Ascending aorta (tissue), 2 donors: ENCODE measurements at places on chromosomes 2 and 18. TPM values are rescaled to one million over a fixed set of nuclear protein-coding genes. Genes with fewer than 3 reads are reported as not detected.
A peak's percentile ranks its signal among the peaks of the same experiment; 100 is the strongest.

DNA sequence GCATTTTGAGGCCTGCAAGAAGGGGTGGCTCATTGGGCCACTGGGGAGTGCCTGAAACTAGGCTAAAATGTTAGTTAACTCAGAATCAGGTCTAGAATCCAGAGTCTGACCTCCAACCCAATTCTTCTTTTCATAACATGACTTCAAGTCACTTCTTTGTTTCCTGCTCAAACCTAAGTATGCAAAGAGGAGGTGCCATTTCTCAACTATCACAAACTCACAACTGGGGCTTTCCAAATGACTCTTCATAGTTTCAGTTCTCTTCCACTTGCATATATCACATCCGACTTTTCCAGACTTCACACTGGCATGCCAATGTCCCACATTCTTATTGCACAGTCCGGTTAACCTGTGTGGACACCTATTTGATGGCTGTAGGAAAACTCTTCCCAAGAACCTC is 211.6 kb downstream of the TCF4 start:
- H3K4me3 ChIP-seq, result no peak overlapping the region
- H3K4me1 ChIP-seq, result no peaks in the 10 kb centered on the region
- DNase-seq, result no peak
- H3K27ac ChIP-seq, result no peak overlapping the region
- H3K27me3 ChIP-seq, result no peaks in the 10 kb centered on the region

- H3K36me3 ChIP-seq, result peaks cover 5% of the 10 kb centered on the region
- no peaks in the 10 kb centered on the region for H3K27me3 ChIP-seq
- no peak overlapping the region for H3K4me3 ChIP-seq
- DNase-seq, result no peak
- peaks cover 2% of the 10 kb centered on the region for H3K4me1 ChIP-seq
- no peak overlapping the region for H3K27ac ChIP-seq
Measured at GRCh38 chr18:46894124-46894523, 23.2 kb downstream of the PIAS2 start.

DNA sequence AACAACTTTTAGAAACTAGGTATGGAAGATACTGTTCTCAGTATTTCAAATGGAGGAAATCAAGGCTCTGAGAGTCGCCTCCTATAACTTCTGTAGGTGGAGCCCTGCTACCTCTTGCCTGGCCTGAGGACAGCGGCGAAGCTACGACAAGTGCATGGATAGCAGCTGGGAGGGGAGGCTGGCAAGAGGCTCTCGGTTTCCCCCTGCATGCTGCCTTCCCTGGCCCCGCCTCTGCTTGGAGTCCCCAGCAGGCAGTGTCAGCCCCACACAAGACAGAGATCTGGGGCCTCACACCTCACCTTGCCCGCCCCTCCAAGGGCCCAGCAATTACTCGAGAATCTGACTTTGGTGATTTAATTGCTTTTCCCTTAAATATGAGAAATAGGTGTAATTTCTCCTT is 107.6 kb upstream of the POU3F3 start:
- no peak overlapping the region for H3K4me3 ChIP-seq
- H3K36me3 ChIP-seq, result no peaks in the 10 kb centered on the region
- no peak for DNase-seq
- no peak overlapping the region for H3K27ac ChIP-seq

DNA sequence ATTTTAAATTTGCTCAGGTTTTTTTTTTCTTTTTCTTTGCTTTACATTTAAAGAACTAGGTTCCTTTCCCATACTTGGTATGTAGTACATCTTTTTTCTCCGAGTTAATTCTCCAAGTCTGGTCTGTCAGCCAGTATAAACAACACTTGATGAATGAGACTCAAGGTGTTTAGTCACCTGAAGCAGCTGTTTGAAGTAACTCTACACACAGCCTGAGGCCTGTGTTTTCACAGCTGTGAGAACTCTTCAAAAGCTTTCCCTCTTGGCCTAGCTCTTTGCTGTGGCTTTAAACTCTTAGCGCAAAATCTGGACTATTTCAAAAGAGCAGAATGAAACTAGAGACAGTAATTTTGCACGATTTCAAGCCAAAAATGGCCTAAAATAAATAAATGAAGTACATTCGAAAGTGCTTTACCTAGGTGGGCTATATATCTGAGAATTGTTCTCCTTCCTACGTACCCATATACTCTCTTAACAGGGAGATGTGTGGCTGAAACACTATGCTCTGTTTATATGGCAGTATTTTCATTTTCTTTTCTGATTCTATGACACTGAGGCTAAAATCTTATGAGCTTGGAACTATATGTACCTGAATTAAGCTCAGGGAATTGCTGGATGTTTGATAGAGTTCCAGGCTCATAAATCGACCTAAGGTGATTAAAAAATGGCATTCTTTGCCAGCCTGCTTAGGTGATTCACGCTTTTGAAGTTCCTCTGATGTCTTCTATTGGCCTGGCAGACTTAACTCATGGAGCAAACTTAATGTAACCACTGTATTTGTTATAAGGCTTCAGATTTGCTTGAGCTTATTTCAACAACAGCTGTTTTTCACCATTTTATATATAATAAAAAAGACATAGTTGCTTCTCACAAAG is 1044.1 kb upstream of the ZEB2 start:
- H3K27me3 ChIP-seq, result no peaks in the 10 kb centered on the region
- no peak overlapping the region for H3K27ac ChIP-seq
- H3K36me3 ChIP-seq, result no peaks in the 10 kb centered on the region

GRCh38 chr2:210548878-210549384 is 7.5 kb upstream of the CPS1 start:
- H3K4me1 ChIP-seq, result no peaks in the 10 kb centered on the region
- no peak overlapping the region for H3K27ac ChIP-seq
- H3K27me3 ChIP-seq, result no peaks in the 10 kb centered on the region
- no peak for DNase-seq
- no peaks in the 10 kb centered on the region for H3K36me3 ChIP-seq

GRCh38 chr2:195657634-195658540 is 861 bp downstream of the SLC39A10 start:
- H3K4me1 ChIP-seq, result no peaks in the 10 kb centered on the region
- H3K4me3 ChIP-seq, result peak overlapping the region; percentile 83
- H3K36me3 ChIP-seq, result no peaks in the 10 kb centered on the region
- DNase-seq, result peak; percentile 80

- H3K27ac ChIP-seq, result no peak overlapping the region
- H3K36me3 ChIP-seq, result no peaks in the 10 kb centered on the region
- no peak overlapping the region for H3K4me3 ChIP-seq
- no peak for DNase-seq
- no peaks in the 10 kb centered on the region for H3K27me3 ChIP-seq
Measured at GRCh38 chr18:12885500-12885899, 1.5 kb upstream of the PTPN2 start.

GRCh38 chr2:167509586-167509985 is 621.3 kb downstream of the XIRP2 start:
- H3K36me3 ChIP-seq, result no peaks in the 10 kb centered on the region
- H3K27ac ChIP-seq, result no peak overlapping the region
- no peak for DNase-seq
- H3K4me1 ChIP-seq, result no peaks in the 10 kb centered on the region

The UGT1A3 gene
- total RNA-seq, result not detected

The POTEI gene
- total RNA-seq, result not detected

The IKZF2 gene
- total RNA-seq, result 3.9 TPM

The ARHGEF4 gene
- total RNA-seq, result 9.6 TPM

The ZBTB7C gene
- 8.1 TPM for total RNA-seq

The MOCOS gene
- total RNA-seq, result 0.21 TPM

The ACKR3 gene
- total RNA-seq, result 75.6 TPM

GRCh38 chr2:46320141-46320567 is 22.9 kb downstream of the EPAS1 start:
- no peak for DNase-seq
- H3K36me3 ChIP-seq, result no peaks in the 10 kb centered on the region
- peak overlapping the region; percentile 46 for H3K27ac ChIP-seq
- H3K27me3 ChIP-seq, result no peaks in the 10 kb centered on the region
- peak overlapping the region; percentile 21 for H3K4me3 ChIP-seq

GRCh38 chr2:239951129-239951734 is 73.9 kb downstream of the NDUFA10 start:
- no peaks in the 10 kb centered on the region for H3K27me3 ChIP-seq
- H3K4me1 ChIP-seq, result peaks cover 10% of the 10 kb centered on the region
- no peak overlapping the region for H3K27ac ChIP-seq
- no peak for DNase-seq

- DNase-seq, result no peak
- peaks cover 3% of the 10 kb centered on the region for H3K4me1 ChIP-seq
- no peak overlapping the region for H3K27ac ChIP-seq
- no peak overlapping the region for H3K4me3 ChIP-seq
- H3K36me3 ChIP-seq, result no peaks in the 10 kb centered on the region
Measured at GRCh38 chr2:98037666-98038336, 42.1 kb upstream of the TMEM131 start.

DNA sequence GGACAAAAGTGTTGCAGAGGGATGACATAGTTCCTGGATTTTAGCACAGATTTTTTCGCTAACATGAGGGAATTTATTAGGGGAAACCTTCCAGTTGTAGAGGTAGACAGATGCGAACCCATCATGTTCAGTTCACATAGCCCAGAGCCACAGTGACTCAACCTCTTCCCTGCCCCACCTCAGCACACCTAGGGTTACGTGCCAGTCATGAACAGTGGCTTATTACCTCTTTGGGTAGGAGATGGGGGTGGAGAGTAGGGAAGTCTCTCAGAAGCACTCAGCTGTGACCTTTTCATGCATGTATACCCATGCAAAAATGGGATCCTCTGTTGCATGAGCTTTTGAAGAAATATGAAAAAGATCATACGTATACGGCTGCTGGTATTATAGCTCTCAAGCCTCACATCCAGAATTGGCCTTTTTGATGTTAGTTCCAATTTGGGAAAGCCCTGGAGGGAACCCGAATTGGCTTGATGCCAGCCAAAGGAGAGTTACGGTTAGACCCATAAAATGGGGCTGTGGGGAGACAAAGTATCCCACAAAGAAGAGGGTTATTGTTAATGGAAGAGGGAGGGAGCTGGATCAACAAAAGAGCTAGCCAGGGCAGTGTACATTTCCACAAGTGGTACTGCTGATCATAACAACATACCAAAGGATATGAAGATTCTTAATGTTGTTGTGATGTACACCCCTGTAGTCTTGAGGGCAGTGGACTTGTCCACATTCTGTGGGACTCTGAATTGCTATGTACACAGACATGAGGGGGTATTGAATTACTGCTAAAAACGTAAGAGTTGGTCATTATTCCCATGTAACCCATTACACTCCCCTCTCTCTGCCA is 4.9 kb downstream of the TANC1 start:
- no peaks in the 10 kb centered on the region for H3K27me3 ChIP-seq
- no peaks in the 10 kb centered on the region for H3K36me3 ChIP-seq
- no peak for DNase-seq
- H3K4me3 ChIP-seq, result no peak overlapping the region
- H3K4me1 ChIP-seq, result peaks cover 3% of the 10 kb centered on the region

DNA sequence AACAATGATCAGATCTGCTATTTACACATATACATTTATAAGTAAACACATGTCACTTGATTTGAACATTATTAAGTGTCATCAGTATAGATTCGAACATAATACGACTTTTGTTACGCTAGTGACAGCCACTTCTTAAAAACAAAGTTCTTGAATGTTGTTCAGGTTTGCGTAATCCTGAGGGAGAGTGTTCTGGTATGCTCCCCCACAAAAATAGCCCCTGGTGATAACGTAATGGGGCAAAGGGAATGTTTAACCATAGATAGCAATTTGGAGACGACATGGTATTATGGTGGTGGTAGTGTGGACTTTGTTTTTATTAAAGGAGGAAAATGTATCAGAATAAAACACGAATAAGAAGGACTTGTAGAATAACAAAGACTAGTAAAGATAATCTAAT is 90.6 kb downstream of the PLEKHM3 start:
- no peak for DNase-seq
- no peak overlapping the region for H3K4me3 ChIP-seq
- no peaks in the 10 kb centered on the region for H3K27me3 ChIP-seq
- H3K4me1 ChIP-seq, result no peaks in the 10 kb centered on the region
- no peak overlapping the region for H3K27ac ChIP-seq

DNA sequence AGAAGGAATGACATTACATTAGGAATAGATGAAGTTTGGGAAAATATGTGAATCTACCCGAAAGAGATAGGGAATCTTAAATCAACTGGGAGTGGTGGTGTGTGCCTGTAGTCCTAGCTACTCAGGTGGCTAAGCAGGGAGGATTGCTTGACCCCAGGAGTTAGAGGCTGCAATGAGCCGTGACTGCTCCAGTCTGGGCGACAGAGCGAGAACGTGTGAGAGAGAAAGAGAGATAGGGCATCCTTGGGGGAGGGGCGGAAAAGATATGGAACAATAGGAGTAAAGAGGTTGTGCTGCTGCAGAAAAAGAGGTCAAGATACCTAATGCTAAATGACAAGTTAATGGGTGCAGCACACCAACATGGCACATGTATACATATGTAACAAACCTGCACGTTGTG is 47.1 kb upstream of the ADAM23 start:
- H3K4me1 ChIP-seq, result no peaks in the 10 kb centered on the region
- no peak overlapping the region for H3K4me3 ChIP-seq
- H3K36me3 ChIP-seq, result no peaks in the 10 kb centered on the region
- DNase-seq, result no peak

GRCh38 chr2:145023334-145023934 is 503.5 kb upstream of the ZEB2 start:
- H3K4me1 ChIP-seq, result peaks cover 3% of the 10 kb centered on the region
- peak overlapping the region; percentile 52 for H3K4me3 ChIP-seq
- DNase-seq, result no peak
- no peaks in the 10 kb centered on the region for H3K27me3 ChIP-seq
- H3K27ac ChIP-seq, result peak overlapping the region; percentile 62

GRCh38 chr18:29383311-29384273 is 1206.7 kb upstream of the CDH2 start:
- DNase-seq, result no peak
- no peaks in the 10 kb centered on the region for H3K36me3 ChIP-seq
- H3K27ac ChIP-seq, result no peak overlapping the region
- no peaks in the 10 kb centered on the region for H3K27me3 ChIP-seq

- no peaks in the 10 kb centered on the region for H3K4me1 ChIP-seq
- H3K36me3 ChIP-seq, result peaks cover 11% of the 10 kb centered on the region
- no peak for DNase-seq
- H3K4me3 ChIP-seq, result no peak overlapping the region
- H3K27ac ChIP-seq, result no peak overlapping the region
Measured at GRCh38 chr2:27021253-27022049, 11.3 kb upstream of the TMEM214 start.

The CCDC178 gene
- total RNA-seq, result not detected

- DNase-seq, result no peak
- H3K4me1 ChIP-seq, result peaks cover 4% of the 10 kb centered on the region
- no peak overlapping the region for H3K4me3 ChIP-seq
- H3K27me3 ChIP-seq, result peaks cover 7% of the 10 kb centered on the region
- H3K36me3 ChIP-seq, result no peaks in the 10 kb centered on the region
Measured at GRCh38 chr2:134714228-134714627, 4.6 kb downstream of the TMEM163 start.

The CRYBA2 gene
- not detected for total RNA-seq

DNA sequence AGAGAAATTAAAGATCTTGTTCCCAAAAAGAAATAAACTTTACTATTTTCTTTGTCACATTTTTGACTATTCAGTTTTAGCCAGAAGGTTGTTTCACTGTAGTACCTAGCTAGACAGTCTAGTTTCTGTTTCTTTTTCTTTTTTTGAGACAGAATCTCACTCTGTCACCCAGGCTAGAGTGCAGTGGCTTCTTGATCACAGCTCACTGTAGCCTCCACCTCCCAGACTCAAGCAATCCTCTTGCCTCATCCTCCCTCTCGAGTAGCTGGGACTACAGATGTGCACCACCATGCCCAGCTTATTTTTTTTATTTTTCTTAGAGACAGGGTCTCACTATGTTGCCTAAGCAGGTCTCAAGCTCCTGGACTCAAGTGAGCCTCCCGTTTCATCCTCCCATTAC is 2.2 kb downstream of the RBM45 start:
- DNase-seq, result no peak
- no peaks in the 10 kb centered on the region for H3K27me3 ChIP-seq
- no peak overlapping the region for H3K4me3 ChIP-seq
